Activated naive CD8-positive, alpha-beta T cell treated with anti-CD3 and anti-CD28 coated beads, Interleukin-2, amount 50 U/mL, for 24 hours (primary cell): ENCODE measurements at places on chromosomes 16 and 17.

GRCh38 chr16:17606460-17606859 is 135.7 kb upstream of the XYLT1 start:
- no peak for DNase-seq

GRCh38 chr16:31083081-31083480 is 5.7 kb downstream of the PRSS53 start:
- DNase-seq, result no peak

- DNase-seq, result no peak
Observed at GRCh38 chr16:66656547-66656946, 40.0 kb downstream of the CMTM4 start.

DNA sequence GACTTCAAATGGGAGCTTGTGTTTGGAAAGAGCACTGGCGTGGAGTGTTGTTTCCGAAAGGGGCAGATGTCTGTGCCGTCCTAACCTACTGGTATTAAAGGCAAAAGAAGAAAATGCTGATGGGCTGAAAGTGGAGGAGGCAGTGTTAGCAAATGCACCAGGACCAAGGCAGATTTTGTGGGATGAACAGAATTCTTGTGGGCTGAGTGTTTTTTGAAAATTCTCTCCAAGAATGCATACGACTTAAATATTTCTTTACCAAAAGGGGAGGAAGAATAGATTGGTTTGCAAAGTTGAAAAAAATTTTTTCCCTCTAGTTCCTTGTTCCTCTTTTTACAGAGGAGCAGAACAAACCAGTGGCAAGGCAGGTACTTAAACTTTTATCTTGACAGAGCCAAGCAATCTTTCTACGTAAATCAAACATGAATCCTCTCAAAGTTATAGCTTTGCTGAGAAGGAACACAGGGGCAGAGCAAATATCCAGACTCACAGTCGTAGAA is 16.8 kb downstream of the MARCHF10 start:
- no peak for DNase-seq
